Muscle of leg (tissue), 16 donors: ENCODE measurements at places on chromosomes 1 and 21.
A peak's percentile ranks its signal among the peaks of the same experiment; 100 is the strongest.

GRCh38 chr1:15246960-15247614 lies at the start of gene FHAD1:
Gene FHAD1, plus strand, starts transcription at chr1:15247223. Its CDS starts 4,562 bp downstream, at chr1:15251785.
- peak within 1 kb of the TSS; percentile 16 for H3K27ac ChIP-seq
- peaks cover 15% of the 10 kb centered on the region for H3K27me3 ChIP-seq
- peak; percentile 44 for DNase-seq
- H3K4me3 ChIP-seq, result peak within 1 kb of the TSS; percentile 18
- no peaks in the 10 kb centered on the region for H3K36me3 ChIP-seq

DNA sequence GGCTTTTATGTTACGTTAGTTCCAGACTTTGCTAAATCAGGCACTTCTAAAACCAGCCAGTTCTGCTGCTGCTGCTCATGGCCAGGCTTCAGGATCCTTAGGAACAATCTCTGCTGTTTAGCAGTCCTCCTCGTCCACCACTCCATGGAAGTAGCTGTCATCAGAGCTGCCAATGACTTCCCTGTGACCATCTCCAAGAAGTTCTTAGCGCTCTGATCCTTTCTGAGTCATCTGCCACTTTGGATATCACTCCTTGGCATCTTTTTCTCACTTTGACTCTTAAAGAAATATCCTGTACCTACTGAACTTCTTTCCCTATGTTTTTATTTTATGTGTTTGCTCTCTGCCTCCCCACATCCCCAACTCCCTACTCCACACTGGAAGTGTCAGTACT lies 14.7 kb upstream of the IRF2BP2 start:
- H3K27ac ChIP-seq, result no peak overlapping the region
- no peak overlapping the region for H3K4me3 ChIP-seq
- peaks cover 24% of the 10 kb centered on the region for H3K4me1 ChIP-seq

DNA sequence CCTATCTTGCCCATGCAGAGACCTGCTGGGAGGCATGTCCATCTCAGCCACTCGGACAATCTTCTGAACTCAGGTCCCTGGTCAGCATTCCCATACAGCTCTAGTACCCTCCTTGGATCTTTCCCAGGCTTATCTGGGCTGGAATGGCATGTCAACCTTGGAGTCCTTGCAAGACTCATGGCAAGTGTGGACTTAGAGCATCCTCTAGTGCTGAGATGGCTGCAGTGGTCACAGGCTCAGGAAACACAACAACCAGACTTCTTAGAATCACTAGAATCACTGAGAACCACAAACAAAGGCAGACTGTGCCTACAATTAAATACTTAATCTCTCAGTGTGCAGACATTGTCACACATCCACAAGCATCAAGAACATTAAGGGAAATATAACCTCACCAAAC lies 73.1 kb upstream of the TSHB start:
- H3K27me3 ChIP-seq, result no peaks in the 10 kb centered on the region
- H3K4me3 ChIP-seq, result no peak overlapping the region
- H3K36me3 ChIP-seq, result no peaks in the 10 kb centered on the region
- no peak overlapping the region for H3K27ac ChIP-seq

DNA sequence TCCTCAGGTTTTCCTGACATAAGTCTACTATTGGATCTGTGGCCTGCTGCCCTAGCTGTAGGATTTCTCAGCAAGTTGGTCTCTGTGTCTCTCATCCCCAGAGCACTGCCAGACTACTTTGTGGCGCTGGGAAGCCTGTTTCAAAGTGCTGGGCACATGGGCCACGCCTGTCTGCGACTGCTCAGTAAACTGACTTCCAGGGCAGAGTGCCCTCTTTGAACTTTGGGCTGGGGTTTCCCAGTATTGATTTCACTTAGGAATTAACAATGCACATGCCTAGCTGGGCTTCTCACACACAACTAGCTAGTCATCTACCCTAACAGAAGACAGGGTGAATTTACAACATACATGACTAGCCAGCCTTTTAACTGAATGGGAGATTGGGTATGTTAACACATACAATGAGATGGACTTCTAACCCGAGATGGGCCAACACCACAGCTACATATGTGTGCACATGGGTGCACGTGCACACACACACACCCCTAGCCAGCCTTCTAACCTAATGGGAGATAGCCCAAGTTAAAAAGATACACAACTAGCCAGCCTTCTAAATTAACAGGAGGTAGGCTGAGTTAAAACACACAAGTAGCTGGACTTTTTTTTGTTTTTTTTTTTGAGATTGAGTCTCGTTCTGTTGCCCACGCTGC lies 6.9 kb upstream of the TRIM17 start:
- H3K36me3 ChIP-seq, result no peaks in the 10 kb centered on the region
- DNase-seq, result no peak
- no peaks in the 10 kb centered on the region for H3K4me1 ChIP-seq
- H3K27me3 ChIP-seq, result peaks cover 6% of the 10 kb centered on the region

DNA sequence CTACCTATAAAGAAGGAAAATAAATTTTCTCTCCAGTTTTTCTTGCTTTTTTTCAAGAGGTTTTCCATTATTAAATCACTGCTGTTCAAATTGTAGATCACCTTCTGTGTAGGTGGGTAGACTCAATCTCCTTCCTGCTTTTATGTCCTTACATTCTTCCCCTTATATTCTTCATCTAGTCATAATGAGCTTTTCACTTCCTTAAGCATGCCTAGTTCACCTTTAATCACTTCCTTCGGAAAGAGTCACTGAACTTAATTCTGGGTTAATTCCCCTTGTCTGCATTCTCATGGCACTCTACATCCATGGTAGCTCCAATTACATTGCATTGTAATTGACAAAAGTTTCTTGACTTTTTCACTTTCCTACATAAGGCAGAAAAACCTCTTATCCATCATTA lies 6.1 kb upstream of the FAM177B start:
- no peaks in the 10 kb centered on the region for H3K4me1 ChIP-seq
- no peaks in the 10 kb centered on the region for H3K27me3 ChIP-seq
- H3K4me3 ChIP-seq, result no peak overlapping the region
- no peak for DNase-seq
- no peak overlapping the region for H3K27ac ChIP-seq
